Muscle of arm (tissue), 14 donors: ENCODE measurements at places on chromosomes 2 and 18.

GRCh38 chr2:58010599-58010998 is 36.0 kb upstream of the VRK2 start:
- DNase-seq, result no peak

- no peak for DNase-seq
Measured at GRCh38 chr2:232680006-232680405, 17.1 kb upstream of the GIGYF2 start.

DNA sequence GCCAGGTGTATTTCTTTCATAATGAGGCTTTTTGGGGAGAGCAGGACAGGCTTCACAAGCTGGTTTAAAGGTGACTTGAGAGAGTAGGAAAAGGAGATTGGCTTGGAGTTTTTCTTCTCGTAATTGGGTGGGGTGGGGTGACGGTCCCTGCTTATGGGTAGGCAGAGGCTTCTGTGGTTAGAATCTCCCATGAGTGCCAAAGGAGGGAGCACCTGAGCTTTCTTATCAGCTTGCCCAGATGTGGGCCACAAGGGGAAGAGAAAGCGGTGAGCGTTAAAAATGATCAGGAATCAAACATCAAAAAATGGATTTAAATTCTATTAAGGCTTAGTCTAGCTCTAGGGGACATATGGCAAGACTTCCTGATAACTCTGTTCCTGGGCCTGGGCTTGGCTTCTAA is 9.7 kb upstream of the PNPT1 start:
- DNase-seq, result no peak

- DNase-seq, result no peak
Measured at GRCh38 chr2:227320305-227321094, 4.6 kb upstream of the MFF start.

DNA sequence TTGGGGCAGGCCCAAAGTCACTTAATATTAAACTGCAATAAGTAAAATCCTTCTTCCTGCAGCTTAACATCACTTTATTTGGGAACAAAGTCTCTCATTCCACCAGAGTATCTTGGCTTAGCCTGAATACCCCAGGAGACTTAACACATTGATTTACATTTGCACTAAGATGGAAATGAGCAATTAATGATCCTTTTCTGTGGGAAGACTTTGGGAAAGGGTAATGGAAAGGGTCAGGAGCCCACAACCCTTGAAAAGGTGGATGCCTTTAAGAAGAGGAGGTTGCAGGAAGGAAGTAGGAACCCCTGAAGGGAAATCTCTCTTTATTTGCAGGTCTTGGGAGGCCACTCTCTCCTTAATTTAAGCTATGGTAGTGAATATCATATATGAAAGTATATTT is 28.0 kb upstream of the BARD1 start:
- no peak for DNase-seq

DNA sequence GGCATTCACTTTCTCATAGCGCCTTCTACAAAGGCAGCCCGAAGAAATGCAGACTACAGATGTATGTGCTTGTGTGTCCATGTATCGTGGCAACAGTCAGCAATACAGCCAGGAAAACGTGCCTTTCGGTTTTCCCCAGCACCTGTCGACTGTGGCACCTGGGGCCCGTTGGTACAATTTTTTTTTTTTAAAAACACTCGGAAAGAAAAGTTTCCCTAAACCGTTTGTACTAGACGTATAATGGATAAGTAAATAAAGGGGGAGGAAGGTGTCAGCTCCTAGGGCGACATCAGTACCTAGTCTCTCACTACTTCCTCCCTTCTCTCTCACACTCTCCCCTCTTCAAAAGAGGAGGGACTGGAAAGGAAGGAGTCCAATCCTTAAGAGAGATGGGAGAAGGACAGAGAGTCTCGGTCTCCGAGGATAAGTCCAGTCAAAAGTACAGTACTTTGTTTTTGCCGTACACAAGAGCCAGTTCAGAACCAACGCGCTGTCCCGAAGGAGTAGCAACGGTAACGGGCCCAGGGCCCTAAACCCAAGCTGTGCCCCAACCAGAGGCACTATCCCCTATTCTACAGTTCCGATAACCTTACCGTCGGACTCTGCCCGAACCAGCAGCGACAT is 759 bp downstream of the PPP4R3B start:
- DNase-seq, result peak; percentile 47

GRCh38 chr2:152094014-152094413 is 4.8 kb downstream of the CACNB4 start:
- no peak for DNase-seq

- no peak for DNase-seq
Measured at GRCh38 chr2:109129356-109129920, 433 bp downstream of the SH3RF3 start.

GRCh38 chr18:74773171-74773624 is 175.5 kb downstream of the ZNF407 start:
- DNase-seq, result no peak
